ENCODE measurements at places on chromosomes 4 and X.

- no peak for DNase-seq
Observed at GRCh38 chr4:90124276-90124675, 2.9 kb upstream of the CCSER1 start.

DNA sequence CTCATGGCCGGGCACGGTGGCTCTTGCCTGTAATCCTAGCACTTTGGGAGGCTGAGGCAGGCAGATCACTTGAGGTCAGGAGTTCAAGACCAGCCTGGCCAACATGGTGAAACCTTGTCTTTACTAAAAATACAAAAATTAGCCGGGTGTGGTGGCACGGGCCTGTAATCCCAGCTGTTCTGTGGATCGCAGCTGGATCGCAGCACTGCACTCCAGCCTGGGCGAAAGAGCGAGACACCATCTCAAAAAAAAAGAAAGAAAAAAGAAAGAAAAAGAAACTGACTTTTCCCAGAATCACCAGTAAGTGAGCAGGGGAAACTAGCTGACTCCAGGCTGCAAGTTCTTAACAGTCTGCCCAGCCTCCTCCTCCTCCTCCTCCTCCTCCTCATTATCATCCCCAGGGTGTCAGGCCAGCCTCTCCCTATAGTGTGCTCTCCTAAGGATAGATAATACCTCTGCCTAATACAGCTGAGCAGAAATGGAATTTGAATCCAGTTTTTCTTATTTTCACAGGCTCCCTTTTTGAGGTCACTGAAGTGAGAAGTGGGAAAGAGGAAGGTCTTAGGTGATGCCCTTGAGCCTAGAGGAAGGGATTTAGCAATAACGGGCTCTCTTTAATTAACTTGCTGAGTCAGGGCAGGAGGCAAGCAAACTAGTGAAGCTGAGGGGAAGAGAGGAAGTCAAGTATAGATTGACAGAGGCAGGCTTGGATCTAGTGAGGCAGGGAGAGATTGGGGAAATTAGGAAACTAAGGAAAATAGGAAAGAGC, 11.8 kb upstream of the ELF2 start:
- DNase-seq: no peak

DNA sequence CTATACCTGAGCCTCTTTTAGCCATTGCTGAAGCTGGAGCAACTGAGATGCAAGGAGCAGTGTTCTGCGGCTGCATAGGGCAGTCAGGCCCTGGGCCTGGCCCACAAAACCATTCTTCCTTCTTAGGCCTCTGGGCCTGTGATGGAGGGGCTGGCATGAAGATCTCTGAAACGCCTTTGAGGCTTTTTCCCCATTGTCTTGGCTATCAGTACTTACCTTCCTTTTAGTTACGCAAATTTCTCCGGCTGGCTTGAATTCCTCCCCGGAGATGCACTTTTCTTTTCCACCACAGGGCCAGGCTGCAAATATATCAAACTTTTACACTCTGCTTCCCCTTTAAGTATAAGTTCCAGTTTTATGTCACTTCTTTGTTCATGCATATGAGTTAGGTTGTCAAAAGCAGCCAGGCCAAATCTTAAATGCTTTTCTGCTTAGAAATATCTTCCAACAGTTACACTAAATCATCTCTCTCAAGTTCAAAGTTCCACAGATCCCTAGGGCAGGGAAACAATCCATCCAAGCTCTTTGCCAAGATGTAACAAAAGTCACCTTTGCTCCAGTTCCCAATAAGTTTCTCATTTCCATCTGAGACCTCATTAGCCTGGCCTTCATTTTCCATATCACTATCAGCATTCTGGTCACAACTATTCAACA, 194.4 kb upstream of the PCDH7 start:
- no peak for DNase-seq

DNA sequence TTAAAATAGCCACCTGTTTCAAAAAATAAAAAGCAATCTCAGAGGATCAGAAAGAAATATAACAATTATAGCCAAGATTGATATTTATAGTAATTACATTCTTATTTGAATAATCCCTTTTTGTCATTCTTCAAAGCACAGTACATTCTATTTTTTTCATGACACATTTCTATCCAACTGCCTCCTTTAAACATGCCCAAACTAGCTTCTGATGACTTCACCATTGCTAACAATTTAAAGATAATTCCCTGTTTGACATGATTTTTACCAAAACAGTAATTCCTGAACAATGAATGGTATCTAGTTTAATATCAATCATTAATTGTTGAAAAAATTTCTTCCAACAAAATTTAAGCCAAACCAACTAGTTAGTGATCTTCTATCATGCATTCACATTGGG, 172.4 kb downstream of the SNCA start:
- no peak for DNase-seq

DNA sequence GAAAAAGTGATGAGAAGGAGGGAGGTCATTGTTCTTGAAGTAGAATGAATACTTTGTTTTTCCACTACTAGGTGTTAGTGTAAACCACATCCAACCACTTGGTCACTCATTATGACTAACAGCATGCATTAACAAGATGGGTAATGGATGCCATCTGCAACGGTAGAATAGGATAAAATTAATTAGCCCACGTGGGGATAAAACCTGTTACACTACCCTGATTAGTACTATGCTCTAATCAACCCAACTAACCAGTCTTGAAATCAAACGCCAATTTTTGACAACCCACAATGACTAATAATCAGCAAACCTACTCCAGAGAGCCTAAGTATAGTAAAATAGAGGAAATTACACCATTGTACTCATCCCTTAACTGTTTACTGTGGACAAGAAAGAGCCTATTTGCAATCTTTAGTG, 93.4 kb upstream of the MCF2 start:
- no peak for DNase-seq

DNA sequence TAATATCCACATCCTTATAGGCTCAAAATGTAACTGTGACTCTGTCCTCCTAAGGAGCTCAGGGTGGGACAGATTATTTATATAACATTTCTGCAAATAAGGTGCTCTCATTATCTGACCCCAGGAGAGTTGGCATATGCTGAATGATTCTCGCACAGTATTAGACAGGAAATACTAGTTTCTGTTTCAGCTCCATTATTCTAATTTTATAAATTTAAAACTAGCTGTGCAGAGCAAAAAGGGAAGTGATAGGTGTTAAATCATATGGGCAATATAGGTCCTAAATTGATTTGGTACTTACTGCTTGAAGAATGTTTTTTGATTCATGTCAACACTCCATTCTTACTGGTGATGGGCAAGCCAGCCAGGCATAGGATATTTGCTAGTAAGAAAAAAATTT, 141.5 kb downstream of the GLRA2 start:
- no peak for DNase-seq

DNA sequence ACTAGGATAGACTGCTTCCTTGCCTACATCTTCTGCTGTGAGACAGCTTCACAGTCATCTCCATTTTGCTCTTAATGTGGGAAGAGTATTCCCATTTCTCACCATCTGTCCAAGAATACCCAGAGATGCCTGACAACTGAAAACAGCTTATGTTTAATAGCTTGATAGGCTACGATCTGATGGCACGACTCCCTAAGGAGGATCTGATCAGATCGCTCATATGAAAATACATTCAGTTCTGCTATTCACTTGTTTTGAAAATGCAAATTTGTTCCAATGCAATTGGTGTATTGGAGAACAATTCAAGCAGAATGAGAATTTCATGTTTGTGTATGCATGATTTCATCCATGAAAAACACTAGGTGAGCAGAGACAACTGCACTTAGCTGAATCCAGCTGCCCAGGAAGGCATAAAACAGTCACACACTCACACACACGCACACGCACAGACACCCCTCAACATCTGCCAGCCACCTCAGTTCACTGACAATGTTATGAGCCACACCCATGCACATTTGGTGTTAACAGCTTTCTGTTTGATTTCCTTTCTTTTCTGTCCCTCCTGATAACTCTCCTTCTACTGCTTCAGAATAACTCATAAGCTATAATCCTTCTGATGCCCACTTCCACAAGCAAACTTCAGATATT, 29.6 kb downstream of the TRIML1 start:
- DNase-seq: no peak

DNA sequence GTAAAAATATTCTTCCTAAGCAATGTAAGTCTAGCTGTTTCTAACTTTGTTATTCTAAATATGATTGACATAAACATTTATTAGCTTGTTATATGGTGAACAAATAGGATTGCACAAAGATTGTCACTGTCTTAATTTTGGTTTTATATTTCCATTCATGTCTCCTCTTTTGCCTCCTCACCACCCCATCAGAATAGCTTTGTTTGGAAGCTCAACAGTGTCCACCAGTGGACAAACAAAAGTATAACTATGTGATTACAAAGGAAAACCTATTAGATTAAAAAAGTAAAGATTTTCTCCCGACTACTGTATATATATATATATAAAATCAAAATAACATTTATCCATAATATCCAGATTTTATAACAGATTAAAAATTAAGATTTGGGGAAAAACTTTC, 468.2 kb downstream of the ZIC3 start:
- no peak for DNase-seq

- DNase-seq: no peak
Observed at GRCh38 chrX:98480606-98481005, 1596.9 kb downstream of the RPA4 start.

DNA sequence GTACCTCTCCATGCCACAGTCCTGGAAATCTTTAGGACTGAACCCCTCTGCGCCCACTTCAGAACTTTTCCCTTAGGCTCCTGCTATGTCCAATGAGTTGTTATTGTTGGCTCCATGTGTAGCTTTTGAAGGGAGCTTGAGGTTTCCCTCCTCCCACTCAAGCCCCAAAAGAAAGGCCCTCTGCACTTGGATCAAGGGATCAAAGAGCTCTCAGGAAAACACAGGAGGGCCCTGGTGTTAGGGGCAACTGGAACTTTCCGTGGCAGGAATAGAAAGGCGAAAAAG, 135.0 kb downstream of the RASL11B start:
- DNase-seq: no peak

GRCh38 chrX:45888518-45888917, 656.7 kb downstream of the ZNF674 start:
- DNase-seq: no peak

DNA sequence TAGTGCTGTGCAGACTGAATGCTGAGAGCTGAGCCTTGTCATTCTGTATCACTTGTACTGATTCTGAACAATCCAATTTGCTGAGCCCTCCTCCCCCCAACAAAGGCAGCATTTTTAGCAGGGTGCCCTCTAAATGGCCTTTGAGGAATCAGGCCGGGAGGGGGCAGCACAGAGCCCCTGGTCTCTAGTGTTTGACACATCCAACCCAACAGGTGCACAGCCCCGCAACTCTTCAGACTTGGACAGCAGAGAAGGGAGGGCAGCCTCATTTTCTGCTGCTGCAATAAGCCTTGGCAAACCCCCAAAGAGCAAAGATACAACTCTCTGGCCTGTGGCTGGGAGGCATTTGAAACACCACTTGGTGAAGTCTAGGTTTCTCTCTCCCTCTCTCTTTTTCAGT, 3.4 kb downstream of the ATP1B4 start:
- DNase-seq: no peak

DNA sequence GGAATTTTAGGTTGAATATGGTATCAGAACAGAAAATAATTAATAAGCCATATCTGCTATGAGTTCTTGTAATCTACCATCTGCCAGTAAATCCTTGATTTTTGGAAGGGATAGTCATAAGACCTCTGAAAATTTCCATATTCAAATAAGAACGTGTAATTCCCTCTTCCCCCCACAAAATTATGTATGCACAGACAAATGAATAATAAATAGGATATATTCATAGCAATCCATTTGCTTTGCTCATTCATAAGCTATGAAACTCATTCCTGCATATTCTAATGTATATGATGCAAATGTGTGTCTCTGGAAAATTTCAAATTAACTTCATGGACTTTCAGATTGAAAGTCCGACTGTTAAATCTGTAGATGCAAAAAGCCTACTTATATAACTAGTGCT, 833.1 kb upstream of the GRID2 start:
- no peak for DNase-seq

DNA sequence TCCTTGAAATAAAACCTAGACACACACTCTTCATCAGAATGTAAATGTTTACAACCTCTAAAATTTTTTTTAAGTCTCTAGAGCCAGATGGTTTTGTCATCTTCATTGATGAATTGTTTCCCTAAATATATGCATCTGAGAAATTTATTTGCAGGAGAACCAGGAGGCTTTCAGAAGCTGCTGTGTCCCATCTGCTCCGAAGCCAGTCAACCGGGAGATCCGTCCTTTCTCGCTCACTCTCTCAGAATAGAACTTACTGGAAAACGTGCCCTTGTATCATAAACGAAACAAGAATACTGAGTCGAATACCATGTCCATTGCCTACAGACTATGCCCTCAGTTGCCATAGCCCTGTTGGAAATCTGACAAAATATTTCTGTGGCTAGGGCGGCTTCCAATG, 103.5 kb downstream of the SLC34A2 start:
- no peak for DNase-seq

GRCh38 chrX:8714164-8714563, 17.8 kb downstream of the ANOS1 start:
- no peak for DNase-seq

DNA sequence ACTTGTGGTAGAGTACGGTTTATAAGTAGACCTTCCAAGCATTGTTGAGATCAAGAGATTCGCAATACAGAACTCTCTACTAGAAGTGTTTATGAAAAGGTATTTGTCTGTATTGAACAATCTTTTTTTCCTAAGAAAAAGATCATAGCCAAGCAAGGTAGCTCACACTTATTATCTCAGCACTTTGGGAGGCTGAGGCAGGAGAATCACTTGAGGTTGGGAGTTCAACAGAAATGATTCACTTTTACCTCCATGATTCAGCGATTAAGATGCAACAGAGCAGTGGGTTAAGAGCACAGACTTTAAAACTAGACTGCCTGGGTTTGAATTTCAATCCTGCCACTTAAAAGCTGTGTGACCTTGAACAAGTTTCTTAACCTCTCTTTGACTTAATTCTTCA, 74.3 kb downstream of the TMEM156 start:
- no peak for DNase-seq

DNA sequence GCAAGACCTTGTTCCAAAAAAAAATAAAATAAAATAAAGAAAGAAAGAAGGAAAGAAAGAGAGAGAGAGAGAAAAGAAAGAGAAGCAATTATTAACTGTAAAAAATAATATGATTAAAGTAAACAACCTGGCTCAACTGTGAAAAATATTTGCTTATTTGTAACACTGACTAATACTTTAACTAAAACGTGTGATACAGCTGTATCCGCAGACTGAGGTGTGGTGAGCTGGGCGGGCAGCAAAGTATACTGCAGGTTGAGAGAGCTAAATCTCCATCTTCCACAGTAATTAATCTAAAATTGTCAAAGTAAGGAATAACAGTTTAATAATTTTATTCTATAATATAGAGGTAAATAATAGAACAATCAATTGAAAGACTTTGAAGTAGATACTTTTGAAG, 145.5 kb upstream of the FAM241A start:
- no peak for DNase-seq

DNA sequence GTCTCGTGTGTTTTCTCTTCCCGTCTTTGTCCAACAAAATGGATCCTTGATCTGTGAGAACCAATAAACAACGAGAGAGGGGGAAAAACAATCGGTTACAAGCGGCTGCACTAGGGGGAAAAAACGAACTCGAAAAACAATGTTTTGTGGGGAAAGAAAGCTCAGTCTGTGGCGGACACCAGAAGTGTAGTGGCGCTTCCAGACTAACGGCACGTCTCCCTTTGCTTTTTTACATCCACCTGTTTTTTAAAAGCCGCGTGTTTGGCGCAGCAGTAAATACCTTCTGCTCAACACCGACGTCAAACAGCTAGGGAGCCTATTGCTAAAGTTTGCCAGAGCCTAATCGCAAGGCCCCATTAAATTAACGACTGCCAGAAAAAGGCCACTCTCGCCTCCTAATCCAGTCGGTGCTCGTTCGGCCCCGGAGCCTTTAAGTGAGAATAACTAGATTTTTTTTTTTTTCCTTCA, 3.3 kb downstream of the NKX6-1 start:
- no peak for DNase-seq
